ENCODE measurements at places on chromosomes 3 and 15.

DNA sequence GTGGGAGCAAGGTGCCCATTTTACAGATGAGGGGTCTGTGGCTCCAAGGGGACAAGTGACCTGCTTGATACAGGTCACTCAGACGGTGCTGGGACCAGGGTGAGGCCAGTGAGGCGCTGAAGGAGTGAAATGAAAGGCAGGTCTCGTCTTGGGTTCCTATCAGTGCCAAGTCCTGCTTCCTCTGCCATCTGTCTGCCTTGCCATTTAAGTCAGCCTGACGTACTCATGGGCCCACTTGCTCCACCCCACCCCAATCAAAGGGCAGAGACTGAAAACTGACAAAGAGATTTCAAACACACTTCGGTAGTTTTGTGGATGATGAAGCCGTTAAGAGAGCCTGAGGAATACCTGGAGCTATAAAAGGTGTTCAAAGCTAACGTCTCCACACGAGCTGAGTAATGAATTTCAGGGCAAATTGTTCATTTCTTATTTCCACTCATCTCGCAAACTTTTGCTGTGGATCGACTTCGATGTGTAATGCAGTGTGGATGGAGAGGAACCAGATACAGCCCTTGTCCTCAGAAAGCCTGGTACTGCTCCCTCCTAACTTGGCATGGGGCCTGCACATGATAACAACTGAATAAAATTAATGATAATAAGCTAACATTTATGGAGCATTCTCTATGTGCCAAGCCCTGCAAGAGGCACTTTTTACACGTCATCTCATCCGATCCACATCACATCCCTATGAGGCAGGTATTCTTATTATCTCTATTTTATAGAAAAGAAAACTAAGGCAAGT, 36.6 kb downstream of the ATP2B2 start:
- DNase-seq: no peak

GRCh38 chr15:89226359-89227221, 5.2 kb upstream of the RLBP1 start:
- no peak for DNase-seq

- no peak for DNase-seq
Measured at GRCh38 chr3:25007974-25008658, 419.9 kb upstream of the RARB start.

DNA sequence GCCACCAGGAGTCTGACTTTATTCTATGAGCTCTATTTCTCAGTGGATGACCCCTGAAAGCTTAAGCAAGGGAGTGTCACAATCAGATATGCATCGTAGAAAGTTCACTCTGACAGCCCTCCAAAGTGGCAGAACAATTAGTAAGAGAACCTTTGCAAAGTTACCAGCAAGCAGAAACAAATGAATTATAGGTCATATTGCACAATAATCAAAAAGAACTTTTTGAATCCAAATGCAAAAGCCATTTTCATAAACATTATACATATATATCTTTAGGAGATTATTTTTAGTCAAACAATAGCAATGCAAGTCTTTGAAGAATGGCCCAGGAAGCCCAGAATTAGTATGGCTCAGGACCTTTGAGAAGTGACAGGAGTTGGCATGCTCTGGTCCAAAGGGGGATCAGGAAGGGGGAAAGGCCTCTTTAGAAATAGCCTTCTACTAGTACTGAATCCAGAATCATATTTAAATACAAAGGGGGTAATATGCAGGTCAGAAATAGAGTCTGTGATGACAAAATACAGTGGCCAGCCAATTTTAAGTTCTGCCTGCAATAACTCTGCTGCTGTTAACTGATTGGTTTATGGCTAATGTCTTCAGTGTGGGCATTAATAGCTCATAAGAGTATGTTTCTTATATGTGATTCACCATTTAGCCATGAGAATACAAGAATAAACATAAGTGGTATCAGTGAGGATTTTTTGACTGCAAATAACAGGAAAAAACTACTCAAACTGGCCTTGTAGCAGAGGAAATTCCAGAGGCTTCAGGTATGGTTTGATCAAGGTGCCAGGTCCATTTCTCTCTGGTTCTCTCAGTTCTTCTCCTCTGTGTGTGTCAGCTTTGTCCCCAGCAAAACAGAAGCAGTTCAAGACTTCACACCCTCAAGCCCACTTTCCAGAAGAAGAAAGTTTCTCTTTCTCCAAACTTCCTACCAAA, 17.0 kb upstream of the ITGB5 start:
- DNase-seq: no peak

GRCh38 chr3:101970905-101971304, 121.6 kb downstream of the NFKBIZ start:
- no peak for DNase-seq

DNA sequence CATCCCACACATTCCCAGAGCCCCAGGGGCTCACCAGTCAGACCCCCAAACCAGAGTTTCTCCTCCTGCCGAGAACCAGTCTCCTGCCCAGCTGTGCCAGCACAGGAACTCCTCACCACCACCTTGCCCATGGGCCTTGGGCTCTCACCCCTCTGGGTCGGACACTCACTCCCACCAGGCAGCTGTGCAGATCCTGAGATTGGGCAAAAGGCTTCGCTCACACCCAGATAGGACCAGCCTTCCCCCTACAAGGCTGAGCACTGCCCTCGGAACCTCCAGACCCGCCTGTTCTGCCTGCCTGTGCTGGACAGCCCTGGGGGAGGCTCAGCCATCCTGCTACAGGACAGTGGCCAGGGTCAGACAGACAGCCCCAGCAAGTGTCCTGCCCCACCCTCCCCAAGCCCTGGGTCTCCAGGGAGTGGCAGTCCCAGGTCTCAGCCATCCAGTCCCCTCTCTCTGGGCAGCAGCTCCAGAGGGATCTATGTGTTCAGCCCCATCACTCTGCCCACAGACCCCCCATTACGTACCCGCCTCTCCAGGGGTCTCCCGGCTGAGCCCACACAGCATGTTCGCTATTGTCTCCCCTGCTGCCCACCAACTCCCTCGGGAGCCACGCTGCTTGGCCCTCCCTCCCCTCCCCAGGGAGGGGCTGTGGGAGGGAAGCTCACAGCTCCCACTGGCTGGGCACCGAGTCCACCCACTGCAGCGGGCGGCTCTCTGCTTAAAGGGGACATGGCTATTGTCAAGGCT, at the start of gene GRIP2:
TSS of gene GRIP2 (minus strand) at position 601 of the 750 bp plus-strand sequence. CDS start at position 567, 34 bp downstream.
- DNase-seq: no peak

- DNase-seq: no peak
Measured at GRCh38 chr3:15649858-15650257, 48.3 kb downstream of the BTD start.

GRCh38 chr3:51968170-51968775, 1.0 kb upstream of the PCBP4 start:
- DNase-seq: no peak

DNA sequence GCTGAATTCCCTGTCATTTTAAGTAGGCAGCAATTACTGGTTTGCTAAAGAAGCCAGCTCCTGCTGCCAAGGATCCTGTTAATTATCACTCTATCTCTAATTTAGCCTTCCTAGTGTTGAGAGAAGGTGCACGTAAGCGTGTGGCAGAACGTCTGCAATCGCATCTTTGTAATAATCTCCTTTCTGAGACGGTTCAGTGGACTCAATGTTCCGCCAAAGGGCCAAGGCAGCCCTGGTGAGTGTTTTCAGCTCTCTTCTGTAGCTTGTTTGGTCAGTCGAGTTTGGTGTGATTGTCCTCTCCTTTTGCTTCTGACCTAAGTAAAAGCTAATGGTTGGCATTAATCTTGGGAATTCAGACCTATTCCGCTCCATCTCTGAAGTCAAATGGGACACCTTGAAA, 24.2 kb downstream of the MITF start:
- DNase-seq: no peak

- DNase-seq: no peak
Measured at GRCh38 chr3:146249921-146250320, 984 bp downstream of the PLSCR4 start.

DNA sequence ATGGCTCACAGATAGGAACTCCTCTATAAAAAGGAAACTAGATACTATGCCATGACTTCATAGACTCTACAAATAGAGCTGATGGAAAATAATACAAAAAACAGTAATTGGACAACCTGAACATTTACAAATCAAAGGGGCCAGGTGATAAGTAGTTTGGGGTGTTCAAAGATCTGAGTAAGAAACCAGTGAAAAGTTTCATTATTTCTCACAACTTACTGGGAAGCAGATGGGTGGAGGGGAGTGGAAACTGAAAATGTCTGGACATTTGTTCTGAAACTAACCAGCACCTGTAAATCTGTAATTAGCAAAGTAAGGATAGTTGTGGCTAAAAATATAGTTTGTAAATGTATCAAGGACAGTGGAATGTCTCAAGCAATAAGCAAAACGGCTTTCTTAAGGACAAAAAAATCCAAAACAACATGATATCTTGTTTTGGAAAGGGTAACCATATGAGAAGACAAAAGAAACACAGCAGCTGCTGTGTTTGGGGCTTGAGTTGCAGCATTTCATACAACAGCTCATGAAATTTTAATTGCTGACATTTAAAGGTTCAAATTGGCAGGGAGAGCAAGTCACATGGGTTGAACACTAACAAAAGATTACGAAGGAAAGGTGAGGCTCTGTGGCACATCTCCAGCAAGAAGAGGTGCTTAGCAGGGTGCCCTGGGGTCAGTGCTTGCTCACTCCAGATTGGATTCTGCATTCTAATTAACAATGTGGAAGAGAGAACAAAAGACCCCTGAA, 26.8 kb upstream of the THBS1 start:
- DNase-seq: no peak

- no peak for DNase-seq
Measured at GRCh38 chr3:160136421-160136820, 88.8 kb upstream of the C3orf80 start.

DNA sequence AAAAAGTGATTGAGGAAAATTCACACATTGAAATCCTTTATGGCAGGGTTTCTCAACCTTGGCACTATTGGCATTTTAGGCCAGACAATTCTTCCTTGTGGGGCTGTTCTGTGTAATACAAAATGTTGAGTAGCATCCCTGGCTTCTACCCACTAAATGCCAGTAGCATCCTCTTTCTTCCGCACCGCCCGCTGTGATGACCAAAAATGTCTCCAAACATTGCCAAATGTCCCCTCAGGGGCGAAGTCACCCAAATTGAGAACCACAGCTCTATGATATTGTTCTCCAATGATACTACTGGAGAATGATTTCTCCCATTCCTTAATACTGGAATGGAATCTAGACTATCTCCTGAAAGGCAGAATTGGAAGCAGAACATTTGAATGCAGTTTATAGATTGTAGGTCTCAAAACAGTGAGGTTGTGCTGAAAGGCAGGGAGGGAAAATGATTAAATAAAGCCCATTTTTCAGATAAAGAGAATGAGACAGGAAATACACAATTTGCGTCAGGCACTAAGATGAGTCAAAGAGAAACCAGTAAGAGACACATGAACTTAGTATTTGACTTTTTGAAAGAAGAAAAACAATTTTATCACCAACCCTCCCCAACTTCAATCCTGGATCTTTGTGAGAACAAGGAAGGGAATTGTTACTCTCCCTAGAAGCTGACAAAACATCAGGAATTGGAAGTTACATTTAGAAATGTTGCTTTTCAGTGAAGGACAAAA, 101.6 kb upstream of the TNIK start:
- DNase-seq: no peak

- no peak for DNase-seq
Measured at GRCh38 chr3:141228395-141228794, 3.2 kb upstream of the PXYLP1 start.

- DNase-seq: no peak
Measured at GRCh38 chr3:51986010-51986947, 2.9 kb downstream of the ACY1 start.

DNA sequence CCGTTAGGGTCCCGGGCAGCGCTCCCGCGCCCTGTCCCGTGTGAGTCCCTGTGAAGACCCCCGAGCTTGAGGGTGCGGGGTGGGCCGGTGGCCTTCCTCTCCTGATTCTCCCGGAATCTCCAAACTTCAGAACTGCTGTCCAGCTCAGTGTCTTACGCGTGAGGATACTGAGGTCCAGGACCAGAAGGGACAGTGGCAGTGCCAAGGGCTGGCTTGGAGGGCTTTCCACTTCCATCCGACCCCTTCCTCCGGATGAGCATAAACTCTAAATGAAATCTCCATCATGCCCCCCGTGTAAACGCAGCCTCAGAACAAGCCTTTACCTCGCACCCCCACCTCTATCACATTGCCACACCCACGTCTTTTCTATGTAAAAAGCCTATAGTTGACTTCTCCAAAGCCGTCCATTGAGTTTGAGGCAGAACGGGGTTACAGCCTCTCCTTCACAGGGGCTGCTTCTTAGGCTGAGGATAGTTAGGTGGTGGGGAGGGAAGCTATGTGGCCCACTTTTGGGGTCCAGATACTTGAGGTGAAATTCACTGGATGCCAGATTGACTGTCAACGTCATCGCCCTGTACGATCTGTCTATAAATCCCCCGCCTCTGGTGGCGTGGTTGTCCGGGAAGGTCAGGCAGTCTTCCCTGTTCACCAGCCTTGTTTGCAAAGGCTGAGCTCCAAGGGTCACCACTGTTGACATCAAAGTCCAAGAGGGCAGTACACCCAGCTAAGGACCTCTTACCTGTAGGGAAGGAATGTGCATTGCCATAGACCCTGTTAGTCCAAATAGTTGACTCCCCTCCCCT, 1.1 kb downstream of the EDEM1 start:
- DNase-seq: peak; percentile 29

DNA sequence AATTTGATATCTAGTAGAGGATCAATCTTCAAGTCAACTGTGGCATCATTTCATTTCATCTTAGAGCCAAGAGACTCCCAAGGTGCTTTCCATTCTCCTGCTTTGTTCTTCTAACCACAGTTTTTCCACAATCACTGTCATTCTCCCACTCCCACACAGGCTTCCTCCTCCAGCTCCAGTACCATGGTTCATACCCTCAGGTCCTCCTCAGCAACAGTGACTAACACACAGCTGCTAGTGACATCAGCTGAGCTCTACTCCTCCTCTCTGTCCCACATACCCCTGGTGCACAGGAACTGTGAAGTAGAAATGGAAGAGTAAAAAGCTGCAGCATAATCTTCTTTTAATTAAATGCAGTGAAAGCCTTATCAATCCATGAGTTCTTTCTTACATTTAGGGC, 200.2 kb upstream of the DPH6 start:
- DNase-seq: no peak

Data from stimulated activated CD4-positive, alpha-beta T cell treated with anti-CD3 and anti-CD28 coated beads, Interleukin-15, amount 100 ng/mL, for 1 hour (primary cell).